GM06990 (cell line): ENCODE measurements at places on chromosomes 6 and 20.
A peak's percentile ranks its signal among the peaks of the same experiment; 100 is the strongest.

- DNase-seq: no peak
Measured at GRCh38 chr20:33727115-33727479, 4.7 kb upstream of the ZNF341 start.

DNA sequence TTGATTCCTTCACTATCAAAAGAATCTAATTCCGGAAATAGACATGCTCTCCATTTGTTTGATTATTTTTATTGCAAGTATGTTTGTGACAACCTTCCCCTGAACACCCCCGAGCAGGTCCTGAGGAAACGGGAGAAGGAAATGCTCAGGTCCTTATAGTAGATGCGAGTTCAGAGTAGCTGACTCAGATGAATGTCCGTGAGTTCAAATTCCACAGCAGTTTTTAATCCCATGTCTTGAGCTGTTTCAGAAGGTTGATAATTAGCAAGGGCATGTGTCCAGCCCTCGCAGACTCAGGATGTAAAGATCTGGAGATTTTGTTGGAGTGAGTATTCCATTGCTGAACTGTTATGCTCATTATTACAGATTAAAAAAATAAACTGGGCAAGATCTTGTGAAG lies 169.3 kb downstream of the BCAS1 start:
- no peak for DNase-seq

DNA sequence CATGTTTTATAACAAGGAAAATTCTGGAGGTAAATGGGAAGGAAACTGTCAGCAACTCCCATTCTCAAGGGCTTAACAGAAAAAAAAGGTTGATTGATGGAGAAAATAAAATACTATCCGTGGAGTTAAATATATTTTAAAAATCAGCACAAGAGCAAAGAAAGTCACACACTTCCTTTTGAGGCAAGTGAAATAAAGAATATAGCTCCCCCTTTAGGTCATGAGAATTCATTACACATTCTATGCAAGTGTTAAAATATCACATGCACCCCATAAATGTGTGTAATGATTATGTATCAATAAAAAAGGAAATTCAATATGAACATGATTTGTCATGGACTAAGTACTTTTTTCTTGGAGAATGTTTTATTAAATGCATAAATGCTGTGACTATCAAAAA lies 349.2 kb downstream of the TPBG start:
- peak; percentile 1 for DNase-seq

DNA sequence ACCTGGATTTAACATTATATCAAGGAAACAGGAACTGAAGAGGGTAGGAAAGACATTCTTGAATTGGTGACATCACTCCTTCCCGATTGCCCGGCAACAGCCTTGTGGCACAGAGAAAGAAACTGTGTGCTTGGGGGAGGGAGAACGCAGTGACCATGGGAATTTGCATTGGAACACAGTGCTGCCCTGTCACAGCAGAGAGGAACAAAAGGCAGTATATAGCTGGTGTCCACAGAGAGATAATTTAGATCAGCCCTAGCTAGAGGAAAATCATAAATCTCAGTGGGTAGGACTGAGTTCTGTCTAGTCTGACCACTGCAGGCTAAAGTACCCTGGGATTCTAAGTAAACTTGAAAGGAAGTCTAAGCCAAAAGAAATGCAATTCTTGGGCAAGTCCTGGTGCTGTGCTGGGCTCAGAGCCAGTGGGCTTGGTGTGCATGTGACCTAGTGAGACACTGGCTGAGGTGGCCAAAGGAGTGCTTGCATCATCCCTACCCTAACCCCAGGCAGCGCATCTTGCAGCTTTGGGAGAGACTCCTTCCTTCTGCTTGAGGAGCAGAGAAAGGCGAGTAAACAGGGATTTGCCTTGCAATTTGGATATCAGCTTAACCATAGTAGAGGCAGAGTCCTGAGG lies 697.6 kb downstream of the HACE1 start:
- DNase-seq: no peak

GRCh38 chr20:47699818-47700217 lies 85.5 kb downstream of the SULF2 start:
- DNase-seq: no peak

DNA sequence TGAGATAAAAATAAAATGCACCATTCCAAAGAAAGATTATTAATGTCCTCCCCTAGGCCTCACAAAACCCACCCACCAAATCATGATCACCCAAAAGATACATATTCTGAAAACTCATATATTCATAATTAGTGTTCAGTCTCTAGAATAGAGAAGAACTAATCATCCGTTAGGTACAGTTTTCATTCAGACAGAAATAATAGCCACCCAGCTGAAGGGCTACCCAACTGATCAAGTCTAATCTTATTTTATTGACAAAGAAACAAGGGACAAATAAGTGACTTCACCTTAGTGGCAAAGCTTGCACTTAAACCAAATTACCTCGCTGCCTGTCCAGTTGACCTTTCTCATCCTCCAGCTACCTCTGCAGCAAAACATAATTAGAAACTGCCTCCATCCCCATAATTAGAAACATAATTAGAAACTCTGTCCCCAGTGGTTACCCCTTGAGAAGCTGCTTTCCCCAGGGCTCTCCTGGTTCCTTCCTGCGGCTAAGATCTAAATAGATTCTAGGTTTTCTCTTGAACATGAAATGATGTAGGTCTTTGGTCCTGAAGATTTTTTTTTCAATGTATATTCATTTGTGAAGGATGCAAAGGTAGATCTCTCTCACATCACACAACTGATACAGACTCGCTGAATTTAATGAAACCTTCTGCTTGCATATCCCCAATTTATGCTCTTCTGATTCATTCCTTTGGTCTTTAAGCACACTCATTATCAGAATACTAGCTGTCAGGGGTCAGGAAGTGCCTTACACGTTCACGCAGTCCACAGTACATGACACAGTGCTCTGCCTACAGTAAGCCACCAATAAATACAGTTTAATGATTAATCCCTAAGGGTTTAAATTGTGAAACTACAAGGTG lies 46.3 kb downstream of the HBS1L start:
- peak; percentile 70 for DNase-seq

DNA sequence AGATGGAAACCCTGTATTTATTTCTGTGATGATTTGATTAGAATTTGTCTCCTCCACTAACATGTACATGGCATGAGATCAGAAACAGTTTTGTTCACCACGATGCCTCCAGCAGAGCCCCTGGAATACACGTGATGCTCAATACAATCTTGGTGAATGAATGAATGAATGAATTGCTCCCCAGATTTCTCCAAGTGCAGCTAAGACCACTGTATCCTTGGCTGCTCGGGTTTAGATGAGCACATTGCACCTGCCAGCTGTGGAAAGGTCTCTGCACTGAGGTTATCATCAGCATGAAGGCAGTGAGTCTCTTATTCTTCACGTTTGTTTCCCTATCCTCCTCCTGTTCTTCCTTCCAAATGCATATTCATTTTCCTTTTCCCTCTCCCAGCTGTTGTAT lies 17.9 kb downstream of the CASS4 start:
- DNase-seq: no peak

- no peak for DNase-seq
Measured at GRCh38 chr6:15308435-15309213, 62.8 kb downstream of the JARID2 start.

GRCh38 chr6:108446629-108447150 lies 114.0 kb upstream of the FOXO3 start:
- DNase-seq: no peak

GRCh38 chr20:13348311-13349234 lies 127.5 kb downstream of the ISM1 start:
- no peak for DNase-seq

DNA sequence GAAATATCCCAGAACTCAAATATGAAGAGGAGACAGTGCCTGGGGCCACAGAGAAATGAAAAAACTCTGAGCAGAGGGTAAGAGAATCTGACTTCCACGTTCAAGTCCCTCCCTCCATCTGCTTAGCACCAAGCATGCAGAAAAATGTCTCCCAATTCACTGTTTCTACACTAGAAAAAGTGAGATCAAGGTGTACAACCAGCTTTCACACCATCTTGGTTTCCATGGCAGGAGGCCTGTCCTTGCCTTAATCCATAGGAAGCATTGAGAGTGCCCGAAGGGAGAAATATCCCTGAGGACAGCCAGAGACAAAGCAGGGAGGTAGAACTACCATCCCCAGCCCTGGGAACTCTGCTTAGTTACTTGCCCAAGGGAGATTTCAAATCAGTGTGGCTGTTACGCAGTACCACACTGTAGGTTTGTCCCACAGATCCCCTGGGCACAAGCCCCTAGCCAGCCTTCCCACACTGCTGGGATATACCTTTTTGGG lies 82.9 kb downstream of the SCML4 start:
- DNase-seq: no peak
